ENCODE measurements at places on chromosomes 3 and 15.

DNA sequence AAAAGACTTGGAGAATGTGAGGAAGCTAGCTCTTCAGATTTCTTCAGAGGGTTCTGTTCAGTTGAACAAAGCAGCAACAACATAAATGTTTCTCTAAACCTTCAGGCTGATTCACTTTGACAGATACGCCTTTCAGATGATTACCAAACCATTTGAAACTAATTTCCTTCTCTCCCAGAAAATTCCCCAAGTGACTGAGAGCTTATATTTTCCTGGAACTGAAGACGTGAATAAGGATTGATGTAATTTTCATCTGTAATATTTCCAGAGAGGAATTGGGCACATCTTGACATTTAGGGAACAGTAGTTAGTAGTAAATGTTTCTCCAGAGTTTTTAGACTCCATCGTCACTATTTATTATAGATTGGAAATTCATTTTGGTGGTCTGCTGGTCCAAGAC, 108.6 kb upstream of the AADACL2 start:
- DNase-seq = no peak

GRCh38 chr3:184016811-184017671, 643 bp downstream of the ABCC5 start:
- no peak for DNase-seq

DNA sequence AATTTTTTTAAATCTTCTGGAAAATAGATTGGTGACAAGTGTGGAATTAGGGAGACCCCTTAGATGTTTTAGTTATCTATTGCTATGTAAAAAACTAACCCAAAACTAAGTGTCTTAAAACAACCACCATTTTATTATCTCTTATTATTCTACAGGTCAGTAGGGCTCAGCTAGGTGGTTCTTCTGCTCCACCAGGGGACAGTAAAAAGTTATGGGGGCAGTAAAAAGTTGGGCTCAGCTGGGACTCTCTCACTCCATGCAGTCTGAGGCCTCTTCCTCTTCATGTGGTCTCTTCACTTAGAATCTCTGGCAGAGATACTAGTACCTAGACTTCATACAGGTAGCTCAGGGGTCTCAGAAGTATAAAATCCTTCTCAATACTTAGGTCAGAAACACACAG, 18.0 kb upstream of the DIS3L start:
- DNase-seq = no peak

DNA sequence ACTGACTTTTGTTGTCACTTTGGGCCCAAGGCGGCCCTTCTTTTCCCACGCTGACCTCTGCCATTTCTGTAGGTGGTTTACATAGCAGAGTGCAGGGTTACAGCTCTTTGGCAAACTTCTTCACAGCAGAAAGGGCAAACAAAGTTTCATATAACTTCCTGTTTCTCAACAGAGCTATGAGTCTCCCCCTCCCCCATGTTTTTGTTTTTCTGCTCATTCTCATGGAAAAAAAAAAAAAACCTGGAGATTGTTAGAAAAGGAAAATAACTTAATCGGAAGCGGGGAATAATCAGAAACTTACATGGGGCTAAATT, 342.0 kb upstream of the NR2F2 start:
- no peak for DNase-seq

DNA sequence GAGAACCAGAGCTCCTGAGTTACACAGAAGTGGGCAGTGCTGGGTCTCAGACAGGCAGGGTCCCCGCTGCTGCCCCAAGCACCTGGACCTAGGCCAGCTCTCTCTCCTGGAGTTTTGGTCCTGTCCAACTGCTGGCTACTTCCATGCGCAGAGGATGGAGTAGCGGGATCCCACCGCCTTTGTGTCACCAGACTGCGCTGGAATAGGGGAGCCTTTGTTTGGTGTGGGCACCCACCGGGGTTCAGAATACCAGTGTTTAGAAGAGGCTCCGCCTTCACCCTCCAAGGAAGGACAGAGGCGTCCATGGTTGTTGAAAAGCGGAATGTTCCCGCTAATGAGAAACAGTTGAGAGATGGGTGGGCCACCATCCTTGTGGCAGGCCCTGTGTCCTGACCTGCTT, 154.4 kb downstream of the DNAJB8 start:
- DNase-seq = no peak
